ENCODE measurements at places on chromosomes 16 and 17.

- no peak for DNase-seq
Measured at GRCh38 chr17:47704116-47704515, 10.2 kb downstream of the TBKBP1 start.

GRCh38 chr17:50039058-50039457 is 16.9 kb upstream of the ITGA3 start:
- no peak for DNase-seq

DNA sequence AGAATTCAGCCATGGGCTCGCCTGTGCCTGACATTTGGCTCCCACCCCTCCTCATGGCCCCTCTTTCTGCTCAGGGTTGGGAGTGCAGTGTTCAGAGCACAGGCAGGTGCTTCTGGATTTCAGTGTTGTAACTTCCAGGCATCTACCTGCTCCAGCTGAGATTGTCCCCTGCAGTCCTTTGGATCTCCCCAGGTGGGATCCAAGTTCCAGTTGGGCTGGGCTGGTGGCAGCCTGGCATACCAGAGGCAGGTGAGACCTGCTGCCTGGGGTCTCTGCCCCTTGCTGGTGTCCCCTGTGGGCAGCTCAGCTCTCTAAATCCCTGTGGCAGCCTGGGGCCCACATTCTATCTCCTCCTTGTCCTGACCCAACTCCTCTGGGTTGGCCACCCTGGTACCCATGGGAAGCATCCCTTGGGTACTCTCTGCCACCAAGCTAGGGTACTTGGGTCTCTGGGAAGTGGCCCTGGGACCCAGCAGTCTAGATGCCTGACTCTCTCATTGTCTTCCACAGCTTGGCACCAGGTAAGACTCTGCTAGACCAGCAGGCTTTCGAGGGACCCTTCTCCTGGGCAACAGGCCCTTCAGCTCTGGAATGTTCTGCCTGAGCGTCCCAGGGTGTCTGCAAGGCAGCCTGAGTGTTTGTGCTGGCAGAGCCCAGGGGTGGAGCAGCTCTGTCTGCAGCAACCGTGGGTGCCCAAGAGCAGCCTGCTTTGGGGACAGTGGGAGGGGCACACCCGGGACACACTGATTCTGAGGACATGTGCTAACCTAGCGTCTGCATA is 42.5 kb downstream of the DNAH17 start:
- peak; percentile 51 for DNase-seq

- peak; percentile 48 for DNase-seq
Measured at GRCh38 chr16:87333101-87333500, 15.9 kb upstream of the C16orf95 start.

DNA sequence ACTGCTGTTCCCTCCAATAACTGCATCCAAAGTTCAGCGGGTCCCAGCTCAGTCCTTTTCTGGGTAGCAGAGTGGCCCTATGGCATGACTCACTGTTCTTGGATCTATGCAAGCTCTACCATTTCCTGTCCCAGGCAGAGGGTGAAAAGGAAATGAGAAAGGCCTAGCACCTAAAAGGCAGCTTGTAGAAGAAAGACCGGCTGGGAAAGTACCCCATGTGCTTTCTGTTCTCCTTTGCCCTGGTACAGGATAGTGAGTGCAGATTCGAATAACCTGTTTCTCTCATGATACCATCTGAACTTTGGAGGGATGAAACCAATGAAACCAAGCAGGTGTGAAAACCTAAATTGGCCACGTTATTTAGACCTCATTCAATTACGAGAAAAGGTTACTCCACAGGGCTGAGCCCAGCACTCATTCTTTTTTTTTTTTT is 12.7 kb upstream of the HASPIN start:
- no peak for DNase-seq

DNA sequence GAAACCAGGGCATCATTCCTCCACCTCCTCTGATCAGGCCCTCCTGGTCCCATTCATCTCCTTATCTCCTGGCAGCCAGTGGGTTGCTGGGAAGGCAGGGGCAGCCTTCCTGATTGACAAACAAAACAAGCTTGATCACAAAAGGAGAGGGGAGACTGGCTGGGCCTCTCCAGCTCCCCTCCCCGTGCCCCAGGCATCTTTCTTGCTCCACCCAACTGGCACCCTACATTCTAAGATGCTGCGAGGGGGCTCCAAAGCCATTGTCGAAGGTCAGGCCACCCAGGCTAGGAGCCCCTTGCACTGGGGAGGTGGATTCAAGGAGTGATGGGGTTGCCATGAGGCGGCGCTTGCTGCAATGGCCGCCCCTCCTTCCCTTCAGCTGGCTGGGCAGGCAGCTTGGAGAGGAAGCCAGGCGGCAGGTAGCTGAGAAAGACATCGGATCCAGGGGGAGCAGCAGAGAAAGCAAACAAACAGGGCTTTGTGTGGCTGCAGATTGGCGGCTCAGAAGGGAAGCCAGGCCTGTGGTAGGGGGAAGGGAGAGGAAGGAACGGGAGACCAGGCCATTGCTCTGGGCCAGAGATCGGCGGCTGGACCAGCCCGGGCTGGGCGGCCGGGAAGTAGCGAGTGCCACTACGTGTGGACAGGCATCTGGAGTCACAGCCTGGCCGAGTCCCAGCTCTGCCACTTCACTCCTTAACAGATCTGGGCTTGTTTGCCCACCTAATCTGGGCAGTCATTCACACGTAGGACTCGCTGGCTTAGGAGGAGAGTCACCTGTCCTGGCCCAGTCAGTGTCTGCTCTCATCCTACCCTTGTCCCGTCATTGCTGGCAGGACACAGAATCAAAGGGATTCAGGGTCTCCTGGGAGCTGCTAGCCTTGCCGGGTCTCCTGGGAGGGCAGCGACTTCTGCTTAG is 12.3 kb downstream of the RAI1 start:
- DNase-seq = peak; percentile 72

DNA sequence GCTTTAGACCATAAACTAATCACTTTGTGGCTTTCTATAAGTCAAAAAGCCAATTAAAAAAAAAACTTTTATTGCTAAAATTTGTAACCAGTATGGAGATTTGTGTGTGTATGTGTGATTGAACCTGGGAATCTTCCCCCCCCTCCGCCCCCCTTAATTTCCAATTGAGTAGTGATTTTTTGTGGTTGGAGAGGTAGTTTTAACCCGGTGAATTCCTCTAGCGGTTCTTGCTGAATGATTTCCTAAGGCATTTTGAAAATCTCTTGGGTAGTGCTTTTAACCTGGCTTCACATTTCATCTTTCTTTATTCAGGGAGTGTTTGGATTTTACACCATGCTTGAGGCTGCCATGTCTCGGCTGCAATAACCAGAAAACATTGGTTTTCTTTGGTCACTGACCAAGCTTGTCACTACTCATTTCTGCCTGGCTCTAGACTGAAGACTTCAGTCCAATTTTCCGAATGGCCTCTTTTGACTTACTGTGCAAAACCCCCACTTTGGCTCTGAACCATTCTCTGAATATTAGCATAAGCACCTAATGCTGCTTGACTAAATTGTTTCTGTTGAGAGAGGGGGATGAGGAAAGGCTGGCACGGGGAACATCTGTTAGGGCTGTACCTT is 35.6 kb downstream of the PRKCA start:
- no peak for DNase-seq

GRCh38 chr17:6557040-6557438 is 684 bp upstream of the PITPNM3 start:
- no peak for DNase-seq

- no peak for DNase-seq
Measured at GRCh38 chr16:67544844-67545664, 16.4 kb downstream of the RIPOR1 start.

GRCh38 chr17:43528319-43528987 is 17.7 kb downstream of the ETV4 start:
- peak; percentile 38 for DNase-seq

DNA sequence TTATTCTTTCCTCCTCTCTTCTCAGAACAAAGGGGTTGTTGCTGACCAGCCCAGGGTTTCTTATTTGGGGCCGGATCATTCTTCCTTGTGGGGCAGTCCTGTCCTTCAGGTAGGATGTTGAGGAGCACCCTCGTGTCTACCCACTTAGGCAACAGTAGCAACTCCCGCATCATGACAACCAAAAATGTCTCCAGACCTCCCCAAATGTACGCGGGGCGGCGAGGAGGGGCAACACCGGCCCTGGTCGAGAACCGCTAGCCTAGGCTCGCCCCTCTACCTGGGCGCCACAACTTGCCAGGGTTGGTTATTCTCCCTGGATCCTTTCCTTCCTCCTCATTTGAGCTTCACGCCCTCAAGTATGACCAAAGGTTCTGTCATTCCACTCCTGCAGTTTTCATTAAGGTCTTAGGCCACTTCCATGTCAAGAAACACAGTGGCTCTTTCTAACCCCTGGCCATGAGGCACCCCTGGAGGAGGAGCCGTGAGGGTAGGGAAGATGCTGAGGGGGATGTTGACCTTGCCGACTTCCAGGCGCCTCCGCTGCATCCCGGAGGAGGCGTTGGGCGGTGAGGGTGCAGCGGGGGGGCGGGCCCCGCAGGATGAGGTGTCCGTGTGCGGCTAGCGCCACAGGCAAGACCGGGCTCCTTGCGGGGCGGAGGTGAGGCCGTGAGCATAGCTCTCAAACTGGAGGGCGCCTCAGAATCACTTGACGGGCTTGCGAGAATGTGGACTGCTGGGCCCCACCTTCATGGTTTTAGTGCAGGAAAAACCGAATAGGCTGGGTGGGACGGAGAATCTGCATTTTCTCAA is 712 bp upstream of the SPECC1 start:
- no peak for DNase-seq

DNA sequence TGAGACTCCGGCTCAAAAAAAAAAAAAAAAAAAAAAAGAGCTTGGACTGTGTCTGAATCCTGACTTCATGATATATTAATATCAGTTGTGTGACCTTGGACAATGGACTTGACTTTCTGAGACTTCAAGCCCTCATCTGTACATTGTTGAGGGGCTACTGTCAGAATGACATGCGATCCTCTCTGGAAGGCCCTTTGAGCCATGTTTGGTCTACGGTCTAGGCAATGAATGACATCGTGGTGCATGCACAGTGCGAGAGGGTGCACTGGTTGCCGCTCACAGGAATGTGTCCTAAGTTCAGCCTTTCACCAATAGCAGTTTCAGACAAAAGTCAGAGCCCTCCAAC is 43.0 kb upstream of the ZNF629 start:
- no peak for DNase-seq

GRCh38 chr16:72739577-72739976 is 308.4 kb downstream of the ZFHX3 start:
- no peak for DNase-seq

Measured in RWPE2 (cell line).